CD4-positive, alpha-beta T cell treated with Interleukin-12 subunit alpha and Interleukin-12 subunit beta, for 1 hour (primary cell): ENCODE measurements at places on chromosomes 3 and 15.

GRCh38 chr3:27239951-27240350 lies 129.2 kb downstream of the NEK10 start:
- no peak for DNase-seq

DNA sequence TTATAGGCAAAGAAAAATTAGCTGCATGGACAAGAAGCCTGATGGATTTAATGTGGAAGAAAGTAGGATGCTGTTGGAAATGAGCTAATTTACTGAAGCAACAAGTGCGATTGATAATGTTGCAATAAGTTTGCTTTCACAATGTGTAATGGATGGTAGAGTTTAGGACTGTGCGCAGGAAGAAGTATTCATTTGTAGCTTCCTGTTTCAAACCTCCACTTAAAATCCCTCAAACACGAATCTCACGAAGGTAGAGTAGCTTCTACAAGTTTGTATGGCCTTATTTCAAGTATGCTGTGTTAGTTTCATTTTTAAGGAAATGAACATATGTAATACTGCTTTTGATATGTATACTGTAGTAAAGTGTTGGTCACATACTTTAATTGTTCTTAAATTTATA lies 42.3 kb downstream of the KCNH8 start:
- DNase-seq = no peak

DNA sequence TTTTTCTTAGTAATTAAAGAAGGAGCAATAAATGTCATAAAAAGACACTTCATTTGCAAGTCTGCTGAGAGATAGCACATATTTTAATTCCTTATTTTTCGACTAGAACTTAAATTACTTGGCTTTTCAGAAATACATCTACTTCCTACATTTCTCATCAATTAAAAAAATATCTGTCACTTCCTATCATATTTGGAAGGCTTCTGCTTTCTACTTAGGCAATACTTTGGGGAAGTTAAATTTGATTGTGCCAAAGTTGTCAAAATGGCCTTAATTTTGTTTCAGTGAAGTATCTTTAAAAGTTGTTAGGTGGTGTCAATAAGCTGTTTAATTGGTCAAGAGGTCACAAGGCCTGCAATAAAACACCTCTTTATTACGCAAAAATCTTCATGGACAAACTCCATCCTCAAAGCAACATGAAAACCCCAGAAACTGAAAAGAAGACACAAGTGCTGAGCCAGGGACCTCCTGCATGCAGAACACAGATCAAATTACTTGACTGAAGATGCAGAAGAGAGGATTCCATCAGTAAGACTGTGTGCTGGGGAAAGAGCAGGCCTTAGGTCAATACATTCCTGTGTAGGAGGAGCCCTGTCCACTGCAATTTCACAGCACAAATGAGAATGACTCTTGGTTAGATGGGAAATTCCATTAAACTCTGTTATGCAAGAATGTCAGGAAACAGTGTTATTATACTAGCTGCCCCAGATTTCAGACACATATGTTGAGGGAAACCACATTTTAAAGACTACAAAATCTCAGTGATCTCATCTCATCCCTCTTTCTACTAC lies 48.0 kb upstream of the FSTL1 start:
- DNase-seq = no peak

GRCh38 chr3:52730681-52731080 lies 24.8 kb downstream of the SPCS1 start:
- DNase-seq = no peak

DNA sequence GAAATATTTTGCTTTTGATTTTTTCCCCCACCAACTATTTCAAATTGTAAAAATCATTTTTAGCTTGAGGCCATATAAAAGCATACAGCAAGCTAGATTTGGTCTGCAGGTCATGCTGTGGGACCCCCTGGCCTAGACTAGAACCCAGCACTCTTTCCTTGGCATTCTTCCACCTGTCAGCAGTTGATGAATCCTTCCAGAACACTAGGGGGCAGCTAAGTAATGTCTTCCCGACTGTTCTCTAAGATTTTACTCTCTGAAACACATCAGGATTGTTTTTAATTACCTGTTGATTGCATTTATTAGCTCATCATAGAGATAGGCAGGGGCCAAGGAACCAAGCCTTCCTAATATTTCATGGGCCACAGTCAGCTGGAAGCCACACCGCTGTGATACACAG lies 174.5 kb downstream of the CACNA1D start:
- DNase-seq = no peak

- no peak for DNase-seq
Measured at GRCh38 chr15:48778331-48778730, 32.5 kb downstream of the CEP152 start.

- no peak for DNase-seq
Measured at GRCh38 chr3:51622868-51623267, 48.2 kb upstream of the TEX264 start.

GRCh38 chr3:31880020-31880419 lies 101.0 kb downstream of the OSBPL10 start:
- no peak for DNase-seq

GRCh38 chr3:148226246-148226645 lies 471.5 kb upstream of the AGTR1 start:
- DNase-seq = no peak

DNA sequence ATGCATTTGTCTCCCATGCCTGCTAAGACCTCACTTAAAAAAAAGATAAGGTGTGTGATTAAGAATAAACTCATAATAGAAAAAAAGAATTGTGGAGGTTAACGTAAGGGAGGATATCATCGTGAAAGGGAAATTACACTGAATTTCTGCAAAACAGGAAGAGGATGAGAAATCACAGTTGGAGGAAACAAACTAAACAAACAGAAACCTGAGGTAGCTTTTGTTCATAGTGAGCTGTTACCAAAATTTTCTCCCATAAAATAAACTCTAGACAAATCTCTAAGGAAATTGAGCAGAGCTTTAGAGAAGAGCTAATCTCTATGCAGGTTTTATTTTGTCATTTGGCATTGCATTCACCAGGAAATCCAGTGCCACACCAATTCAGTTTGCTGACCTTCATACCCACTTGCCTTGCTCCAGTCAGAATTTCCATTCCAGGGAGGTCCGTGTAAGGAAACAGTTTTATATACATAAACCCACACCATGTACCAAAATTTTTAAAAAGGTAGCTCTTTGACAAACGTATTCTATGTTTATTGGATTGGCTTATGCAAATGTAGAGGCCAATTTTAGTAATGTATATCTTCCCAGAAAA lies 231.2 kb downstream of the MBNL1 start:
- no peak for DNase-seq

GRCh38 chr3:141471160-141471559 lies 15.7 kb upstream of the RASA2 start:
- DNase-seq = no peak

- DNase-seq = no peak
Measured at GRCh38 chr15:98719137-98719740, 70.9 kb downstream of the IGF1R start.

DNA sequence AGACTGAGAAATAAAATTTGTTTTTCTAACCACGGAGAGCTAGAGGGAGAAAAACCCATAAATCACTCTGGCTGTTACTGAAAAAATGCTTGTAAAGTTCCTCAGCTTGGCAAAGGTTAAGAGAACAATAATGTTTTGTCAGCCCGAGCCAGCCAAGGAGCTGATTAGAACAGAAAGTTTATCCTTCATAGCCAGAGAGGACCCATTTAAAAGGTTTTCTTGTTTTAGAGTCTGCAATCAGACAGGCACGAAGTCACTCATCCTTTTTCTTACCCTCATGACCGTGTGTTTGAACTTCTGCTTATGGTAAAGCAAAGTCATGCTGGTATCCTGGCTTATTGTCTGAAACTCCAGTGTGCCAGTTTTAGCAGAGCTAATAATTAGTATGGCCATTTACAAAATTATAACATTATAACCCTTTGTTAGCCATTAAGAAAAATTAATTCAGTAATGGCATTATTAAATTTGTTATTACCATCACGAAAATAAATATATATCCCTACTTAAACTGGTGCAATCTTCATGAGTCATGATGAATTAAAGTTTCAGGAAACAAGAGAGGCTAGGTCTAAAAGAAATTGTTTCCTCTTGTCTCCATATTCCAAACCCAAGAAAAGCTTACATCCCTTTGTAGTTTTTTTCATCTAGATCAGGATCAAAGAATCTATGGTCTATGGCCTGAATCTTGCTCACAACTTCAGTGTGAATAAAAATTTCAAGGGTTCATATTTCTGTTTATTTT lies 13.5 kb upstream of the STXBP5L start:
- DNase-seq = no peak

- DNase-seq = no peak
Measured at GRCh38 chr15:59570315-59570714, 41.3 kb upstream of the GCNT3 start.

- DNase-seq = no peak
Measured at GRCh38 chr3:178525251-178525650, 11.0 kb upstream of the KCNMB2 start.

- DNase-seq = no peak
Measured at GRCh38 chr3:187648177-187648576, 22.0 kb downstream of the SST start.

DNA sequence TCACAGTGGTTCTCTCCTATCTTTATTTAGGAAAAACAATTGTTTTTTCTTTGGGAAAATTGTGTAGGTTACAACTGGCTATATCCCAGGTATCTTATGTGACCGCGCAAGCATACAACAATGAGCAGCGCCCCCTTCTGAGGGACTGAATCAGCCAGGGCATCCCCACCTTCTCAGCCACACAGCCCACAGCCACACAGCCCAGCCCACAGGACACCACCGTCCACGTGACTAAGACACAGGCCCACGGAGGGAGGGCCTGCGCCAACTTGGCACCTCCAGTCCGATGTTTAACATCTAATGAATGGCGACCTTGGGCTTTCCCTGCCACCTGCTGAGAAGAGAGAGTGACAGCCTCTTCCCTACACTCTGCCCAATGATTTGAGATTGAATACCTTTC lies 68.1 kb downstream of the ATP10A start:
- DNase-seq = no peak

DNA sequence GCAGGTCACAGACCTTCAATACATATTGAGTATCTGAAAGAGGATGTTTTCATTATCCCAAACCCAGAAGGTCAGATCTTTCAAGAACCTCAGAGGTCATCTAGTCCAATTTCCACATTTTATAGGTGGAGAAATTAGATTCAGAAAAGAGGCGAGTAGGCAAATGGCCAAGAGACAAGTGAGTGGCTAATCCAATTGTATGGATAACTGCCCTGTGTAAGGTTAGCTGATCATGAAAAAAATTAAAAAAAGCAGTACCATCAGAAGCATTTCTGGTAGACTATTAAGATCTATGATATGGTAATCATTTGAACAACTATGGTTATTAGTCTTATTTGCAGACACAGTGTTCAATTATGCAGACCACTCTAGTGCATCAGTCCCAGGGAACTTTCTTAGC lies 660.7 kb upstream of the CFAP20DC start:
- no peak for DNase-seq
